ENCODE measurements at places on chromosomes 5 and 9.

DNA sequence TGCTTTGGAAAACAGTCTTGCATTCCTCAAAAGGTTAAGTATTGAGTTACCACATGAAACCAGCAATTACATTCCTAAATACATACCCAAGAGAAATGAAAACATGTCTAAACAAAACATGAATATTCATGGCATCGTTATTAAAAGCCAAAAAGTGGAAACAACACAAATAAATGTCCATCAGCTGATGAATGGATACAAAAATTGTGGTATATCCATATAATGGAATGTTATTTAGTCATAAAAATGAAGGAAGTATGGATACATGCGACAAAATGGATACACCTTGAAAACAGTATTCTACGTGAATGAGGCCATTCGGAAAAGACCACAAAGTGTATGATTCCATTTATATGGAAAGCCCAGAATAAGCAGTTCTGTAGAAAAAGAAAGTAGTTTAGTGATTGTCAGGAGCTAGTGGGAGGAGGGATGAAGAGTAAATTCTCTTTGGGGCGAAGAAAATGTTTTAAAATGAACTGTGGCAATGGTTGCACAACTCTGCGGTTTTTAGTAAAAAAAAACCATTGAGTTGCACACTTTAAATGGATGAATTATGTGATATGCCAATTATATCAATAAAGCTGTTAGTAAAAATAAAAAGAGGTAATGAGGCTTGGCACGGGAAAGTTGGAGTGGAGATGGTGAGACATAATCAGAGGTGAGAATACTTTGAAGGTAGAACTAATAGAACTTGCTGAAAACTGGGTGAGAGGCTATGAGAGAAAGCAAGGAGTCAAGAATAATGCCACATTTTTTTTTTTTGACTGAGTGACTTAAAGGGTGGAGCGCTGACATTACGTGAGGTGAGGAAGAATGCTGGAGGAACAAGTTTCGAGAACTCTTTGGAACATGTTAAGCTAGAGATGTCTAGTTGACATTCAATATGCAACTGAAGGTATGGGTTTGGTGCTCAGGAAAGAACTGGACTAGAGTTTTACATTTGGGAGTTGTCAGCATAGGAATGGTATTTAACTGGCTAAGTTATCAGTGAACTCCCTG is 194.9 kb upstream of the ZNF608 start:
- DNase-seq: no peak

DNA sequence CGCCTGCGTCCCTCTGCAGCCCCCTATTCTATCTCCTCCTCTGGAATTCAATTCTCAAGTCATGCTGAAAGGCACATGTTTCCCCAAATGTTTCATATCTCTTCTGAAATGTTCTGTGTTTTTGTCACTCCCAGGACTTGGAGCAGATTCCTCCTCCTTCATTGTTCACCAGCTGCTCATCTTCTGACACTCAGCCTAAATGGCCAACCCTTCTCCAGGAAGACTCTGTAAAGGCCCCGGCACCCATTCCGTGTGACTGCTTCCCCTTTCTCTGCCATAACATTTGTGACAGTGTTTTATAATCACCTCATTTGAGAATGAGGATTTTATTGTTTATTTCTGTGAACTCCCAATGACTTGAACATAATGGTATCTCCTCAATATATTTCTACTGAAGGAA is 170.8 kb upstream of the ADAMTS16 start:
- DNase-seq: no peak

- DNase-seq: peak; percentile 48
These were observed 32.7 kb upstream of the FSD1L start for GRCh38 chr9:105414947-105415661.

DNA sequence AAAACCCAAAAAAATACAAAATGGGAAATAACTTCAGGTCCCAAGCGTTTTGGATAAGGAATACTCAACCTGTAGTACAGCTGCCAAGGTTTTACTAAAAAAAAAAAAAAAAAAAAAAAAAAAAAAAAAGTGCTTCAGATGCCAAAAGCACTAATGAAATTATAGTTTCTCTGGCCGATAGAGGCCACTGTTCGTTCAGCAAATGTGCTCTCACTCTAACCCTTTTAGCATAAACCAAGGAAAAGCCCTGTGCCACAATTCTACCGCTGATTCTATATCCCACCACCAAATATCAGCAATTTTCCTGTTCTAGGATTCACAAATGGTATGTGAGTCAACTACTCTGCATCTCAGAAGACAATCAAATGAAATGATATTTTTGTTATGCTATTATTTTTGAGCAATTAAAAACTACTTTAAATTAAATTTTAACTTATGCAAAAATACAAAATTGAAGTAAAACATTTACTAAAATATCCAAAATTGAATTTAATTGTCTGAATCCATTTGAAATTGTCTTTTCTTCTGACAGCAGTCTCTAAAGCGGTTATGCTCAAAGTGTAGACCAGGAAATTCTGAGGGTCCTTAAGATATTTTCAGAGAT is 79.8 kb downstream of the RICTOR start:
- no peak for DNase-seq

DNA sequence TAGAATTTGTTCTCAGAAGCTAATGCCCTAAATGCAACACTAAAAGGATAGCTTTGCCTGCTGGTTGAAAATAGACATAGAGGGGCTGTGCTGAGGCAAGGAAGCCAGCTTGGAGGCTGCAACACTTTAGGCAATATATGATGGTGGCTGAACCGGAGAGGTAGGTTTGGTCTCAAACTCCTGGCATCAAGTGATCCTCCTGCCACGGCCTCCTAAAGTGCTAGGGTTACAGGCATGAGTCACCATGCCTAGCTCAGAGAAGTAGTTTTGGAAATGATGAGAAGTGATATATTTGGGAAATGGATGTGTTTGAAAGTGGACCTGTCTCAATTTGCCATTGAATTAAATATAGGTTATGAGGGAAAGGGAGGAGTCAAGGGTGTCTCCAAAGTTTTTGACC is 10.0 kb downstream of the DUSP1 start:
- DNase-seq: no peak

Measured in H54 (cell line).